ENCODE measurements at places on chromosomes 2 and 18.

- no peak for DNase-seq
Measured at GRCh38 chr18:63244607-63245006, 75.0 kb downstream of the BCL2 start.

DNA sequence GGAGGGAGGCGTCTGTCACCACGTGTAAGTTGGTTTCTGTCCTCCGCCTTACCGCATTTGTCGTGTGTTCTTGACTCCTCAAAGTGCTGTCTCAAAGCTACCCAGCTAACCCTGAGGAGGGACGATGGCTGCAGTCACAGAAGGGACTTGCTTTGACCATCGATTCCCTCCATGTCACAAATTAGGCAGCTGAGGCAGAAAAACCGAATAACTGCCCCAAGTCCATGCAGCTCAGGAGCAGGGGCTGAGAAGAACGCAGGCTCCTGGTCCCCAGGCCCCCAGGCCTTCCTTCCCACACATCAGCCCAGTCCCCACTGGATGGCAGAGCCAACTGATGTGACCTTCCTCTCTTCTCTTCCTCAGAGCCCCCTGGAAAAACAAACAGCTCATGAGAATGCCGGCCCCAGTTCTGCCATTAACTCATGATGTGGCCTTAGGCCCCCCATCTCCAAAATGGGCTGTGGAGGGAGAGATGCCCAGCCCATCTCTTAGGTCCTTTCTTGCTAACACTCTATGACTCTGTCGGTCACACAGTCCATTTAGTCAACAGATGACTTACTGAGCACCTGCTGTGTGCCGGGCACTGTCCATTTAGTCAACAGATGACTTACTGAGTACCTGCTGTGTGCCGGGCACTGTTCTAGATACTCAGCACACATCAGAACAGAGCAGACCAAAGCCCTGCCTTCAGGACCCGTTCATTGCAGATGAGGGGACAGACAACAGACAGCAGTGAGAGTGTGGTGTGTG is 19.6 kb downstream of the MTERF4 start:
- no peak for DNase-seq

DNA sequence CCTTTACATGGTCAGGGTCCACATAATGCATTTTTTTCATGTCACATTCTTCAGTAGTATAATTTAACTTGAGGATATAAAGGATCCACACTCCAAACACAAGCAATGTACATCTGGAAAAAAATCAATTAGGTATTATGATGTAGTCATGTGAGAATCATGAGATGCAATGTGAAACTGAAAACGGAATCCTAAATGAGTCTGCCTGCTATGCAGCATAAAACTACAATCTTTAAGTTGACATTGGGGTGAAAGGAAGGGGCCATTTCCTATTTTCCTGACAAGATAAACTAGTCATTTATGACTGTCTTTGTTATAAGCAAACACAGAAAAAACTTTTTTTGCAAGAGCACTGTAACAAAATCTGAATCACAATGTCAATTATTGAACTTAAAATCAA is 27.6 kb downstream of the ST3GAL5 start:
- DNase-seq, result no peak

DNA sequence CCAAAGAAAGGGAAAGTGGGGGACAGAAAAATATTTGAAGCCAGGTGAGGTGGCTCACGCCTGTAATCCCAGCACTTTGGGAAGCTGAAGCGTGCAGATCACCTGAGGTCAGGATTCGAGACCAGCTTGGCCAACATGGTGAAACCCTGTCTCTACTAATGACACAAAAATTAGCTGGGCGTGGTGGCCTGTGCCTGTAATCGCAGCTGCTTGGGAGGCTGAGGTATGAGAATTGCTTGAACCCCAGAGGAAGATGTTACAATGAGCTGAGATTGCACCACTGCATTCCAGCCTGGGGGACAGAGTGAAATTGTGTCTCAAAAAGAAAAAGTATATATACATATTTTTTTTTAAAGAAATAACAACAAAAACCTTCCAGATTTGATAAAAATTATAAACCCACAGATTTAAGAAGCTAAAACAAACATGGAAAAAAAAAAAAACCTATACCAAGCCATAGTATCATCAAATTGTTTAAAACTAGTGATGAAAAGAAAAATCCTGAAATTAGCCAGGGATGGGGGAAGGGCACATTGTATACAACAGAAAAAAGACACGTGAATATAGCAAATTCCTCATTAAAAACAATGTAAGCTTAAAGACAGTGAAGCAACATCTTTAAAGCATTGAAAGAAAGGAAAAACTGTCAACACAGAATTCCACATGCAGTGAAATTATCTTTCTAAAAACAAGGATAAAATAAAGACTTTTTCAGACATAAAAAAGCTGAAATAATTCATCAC is 40.4 kb upstream of the MYCN start:
- DNase-seq, result no peak

DNA sequence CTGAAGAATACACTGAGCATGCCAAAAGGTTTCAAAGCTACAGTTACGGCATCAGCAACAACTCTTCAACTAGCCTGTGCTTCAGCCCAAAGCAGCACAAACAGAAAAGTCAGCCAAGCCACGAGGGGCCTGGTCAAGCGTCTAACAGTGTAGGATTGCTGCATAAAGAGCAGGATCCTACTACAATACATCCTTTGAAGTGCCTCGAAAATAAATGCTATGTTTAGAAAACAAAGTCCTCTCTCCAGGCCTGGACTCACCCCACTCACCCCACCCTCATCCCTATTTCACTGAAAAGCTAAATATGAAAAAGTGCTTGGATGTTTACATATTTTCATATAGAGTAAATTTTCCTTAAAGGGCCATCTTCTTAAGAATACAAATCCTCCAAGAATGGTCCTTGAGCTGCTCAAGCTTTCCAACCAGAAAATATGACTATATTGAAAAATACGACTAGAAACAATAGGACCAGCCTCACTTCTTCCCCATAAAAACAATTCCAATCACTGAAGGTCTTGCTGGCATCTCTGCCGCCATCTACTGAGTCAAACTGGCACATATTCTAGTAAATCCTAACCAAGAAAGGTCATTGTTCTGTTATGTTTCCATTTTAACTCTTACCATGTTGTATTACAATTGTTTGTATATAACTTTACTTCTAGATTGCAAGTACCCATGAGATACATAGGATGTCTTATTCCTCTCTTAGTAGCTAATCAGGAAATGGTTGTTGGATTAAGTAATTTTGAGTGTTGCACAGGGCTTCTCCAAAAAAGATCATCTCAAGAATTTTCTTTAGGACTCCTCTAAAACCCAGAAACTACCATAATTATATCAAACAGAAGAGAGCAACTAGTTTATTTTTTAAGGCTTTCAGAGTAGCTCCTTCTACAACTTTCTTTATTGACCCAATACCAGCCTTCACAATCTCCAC is 63.6 kb downstream of the CLHC1 start:
- DNase-seq, result no peak

- DNase-seq, result no peak
Measured at GRCh38 chr18:56374007-56374655, 264.3 kb downstream of the TXNL1 start.

- DNase-seq, result no peak
Measured at GRCh38 chr2:170819680-170820664, 3.3 kb downstream of the GAD1 start.

- DNase-seq, result no peak
Measured at GRCh38 chr2:205640716-205641115, 41.6 kb upstream of the NRP2 start.

DNA sequence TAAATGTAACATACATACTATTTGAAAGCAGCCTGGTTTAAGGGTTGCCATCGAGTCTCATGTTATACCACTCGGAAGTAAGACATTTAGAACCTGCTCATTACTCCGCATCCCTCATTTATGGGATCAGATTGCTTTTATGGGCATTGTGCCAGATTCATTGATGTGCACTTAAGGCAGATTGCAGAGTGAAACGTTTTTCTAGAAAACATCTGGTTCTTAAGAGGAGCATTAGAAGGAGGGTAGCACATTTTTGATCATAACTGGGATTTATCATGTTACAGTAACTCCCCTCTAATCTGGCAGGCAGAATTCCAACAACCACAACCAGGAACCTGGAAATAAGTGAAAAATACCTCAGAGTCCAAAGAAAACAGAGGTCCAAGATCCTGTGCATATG is 74.2 kb upstream of the GALNT3 start:
- DNase-seq, result no peak

DNA sequence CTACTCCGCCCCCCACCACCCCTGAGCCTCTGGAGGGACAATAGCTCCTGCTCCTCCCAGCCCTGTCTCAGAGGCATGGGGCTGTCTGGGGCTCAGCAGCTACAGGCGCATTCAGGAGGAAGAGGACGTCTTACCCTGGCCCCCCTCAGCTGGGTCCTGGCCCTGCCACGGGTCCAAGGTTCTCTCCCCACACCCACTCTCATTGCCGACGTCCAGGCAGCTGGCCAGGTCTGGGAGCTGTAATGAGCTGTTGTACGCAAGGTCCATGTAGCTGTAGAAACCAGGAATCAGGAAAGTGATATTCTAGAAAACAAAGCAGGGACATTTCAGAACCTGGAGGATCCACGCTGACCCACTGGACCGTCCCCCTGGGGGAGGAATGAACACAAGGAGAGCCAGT is 13.5 kb downstream of the PASK start:
- DNase-seq, result no peak

DNA sequence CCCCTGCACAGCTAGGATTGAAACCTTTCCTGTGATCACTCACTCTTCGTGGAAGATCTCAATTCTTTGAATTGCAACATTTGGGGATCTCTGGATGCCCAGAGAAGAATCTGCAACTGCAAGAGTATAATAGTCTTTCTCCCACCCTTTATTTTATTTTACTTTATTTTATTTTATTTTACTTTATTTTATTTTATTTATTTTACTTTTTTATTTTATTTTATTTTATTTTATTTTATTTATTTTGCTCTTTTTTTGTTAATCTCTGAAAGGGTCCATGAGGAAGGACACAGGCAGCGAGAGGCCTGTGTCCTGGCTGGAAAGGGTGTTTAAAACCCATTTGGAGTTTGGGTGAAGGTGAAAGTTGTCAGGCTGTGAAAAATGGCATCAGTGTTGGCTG is 181.4 kb downstream of the TMEM182 start:
- DNase-seq, result no peak

GRCh38 chr2:205687641-205687956 is 5.3 kb downstream of the NRP2 start:
- no peak for DNase-seq

DNA sequence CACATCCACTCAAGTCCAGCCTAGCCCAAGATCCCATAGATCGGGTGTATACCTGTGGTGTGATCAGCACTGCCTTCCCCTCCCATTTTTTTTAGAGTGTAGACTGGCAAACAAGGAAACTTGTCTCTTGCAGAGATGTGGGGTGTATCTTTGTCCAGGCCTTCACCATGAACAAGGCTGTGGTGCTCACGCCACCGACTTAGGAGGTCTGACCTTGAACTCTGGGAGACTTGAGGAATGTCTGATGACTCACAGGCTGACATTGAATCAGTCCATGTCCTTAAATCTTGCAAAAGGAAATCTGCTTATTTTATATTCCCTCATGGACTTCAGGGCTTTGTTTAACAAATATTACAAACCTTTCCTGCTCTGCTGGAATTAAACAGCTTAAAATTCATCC is 4.5 kb upstream of the CTIF start:
- no peak for DNase-seq

- DNase-seq, result no peak
Measured at GRCh38 chr2:216408426-216409290, 3.6 kb upstream of the SMARCAL1 start.

DNA sequence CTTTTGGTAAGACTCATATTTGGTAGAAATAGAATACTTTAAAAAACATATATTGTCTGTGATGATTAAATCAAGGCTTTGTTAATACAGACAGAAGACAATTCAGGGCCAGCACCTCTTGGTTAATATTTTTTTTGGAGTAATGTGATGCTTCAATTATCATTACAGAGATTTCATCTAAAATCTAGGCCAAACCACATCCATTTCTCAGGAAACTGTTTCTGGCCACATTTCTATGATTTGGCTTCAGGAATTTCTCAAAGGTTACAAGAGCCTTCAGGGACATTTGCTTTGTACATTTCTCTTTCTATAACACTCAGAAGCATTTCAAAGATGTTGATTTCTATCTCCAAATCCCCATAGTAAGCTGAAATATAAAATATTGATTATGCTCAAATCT is 614.9 kb downstream of the LRP1B start:
- DNase-seq, result no peak

GRCh38 chr18:61824733-61825363 is 68.0 kb downstream of the RNF152 start:
- DNase-seq, result no peak

DNA sequence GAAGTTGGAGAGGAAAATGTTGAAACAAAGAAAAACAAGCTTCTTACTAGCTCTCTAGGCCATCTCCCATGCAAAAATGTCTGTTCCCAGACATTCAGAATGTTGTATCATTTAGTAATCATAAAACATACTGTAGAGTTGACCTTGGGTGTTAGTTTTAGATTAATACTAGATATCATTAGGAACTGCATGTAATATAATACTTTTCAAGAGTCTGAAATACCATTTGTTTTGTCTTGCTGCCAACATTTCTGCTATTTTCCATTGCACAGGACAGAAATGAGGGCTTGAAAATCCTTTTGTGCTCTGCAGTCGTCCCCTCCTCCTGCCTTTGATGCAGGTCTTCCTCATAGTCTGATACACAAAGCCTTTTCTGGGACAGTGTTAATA is 89.5 kb upstream of the RBMS1 start:
- no peak for DNase-seq

DNA sequence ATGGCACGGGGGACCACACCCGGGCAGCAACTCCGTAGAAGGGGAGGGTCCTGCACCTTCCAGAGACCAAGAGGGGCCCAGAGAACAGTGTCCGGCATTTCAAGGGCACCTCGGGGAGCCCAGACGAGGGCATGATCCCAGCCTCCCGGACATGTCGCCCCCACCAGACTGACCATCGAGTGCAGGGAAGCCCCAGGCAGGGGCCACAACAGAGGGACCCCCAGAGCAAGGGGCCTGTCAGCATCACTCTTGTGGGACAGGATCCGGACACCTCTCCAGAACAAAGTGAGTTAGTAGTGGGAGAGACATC is 50.4 kb upstream of the CTDP1 start:
- no peak for DNase-seq

- DNase-seq, result no peak
Measured at GRCh38 chr2:71706836-71707235, 253.5 kb downstream of the DYSF start.

GRCh38 chr2:40432921-40433483 is 18.9 kb downstream of the SLC8A1 start:
- DNase-seq, result no peak

GRCh38 chr18:50396005-50396660 is 21.3 kb downstream of the SKA1 start:
- DNase-seq, result no peak

GRCh38 chr2:71547616-71548285 is 94.4 kb downstream of the DYSF start:
- DNase-seq, result no peak

DNA sequence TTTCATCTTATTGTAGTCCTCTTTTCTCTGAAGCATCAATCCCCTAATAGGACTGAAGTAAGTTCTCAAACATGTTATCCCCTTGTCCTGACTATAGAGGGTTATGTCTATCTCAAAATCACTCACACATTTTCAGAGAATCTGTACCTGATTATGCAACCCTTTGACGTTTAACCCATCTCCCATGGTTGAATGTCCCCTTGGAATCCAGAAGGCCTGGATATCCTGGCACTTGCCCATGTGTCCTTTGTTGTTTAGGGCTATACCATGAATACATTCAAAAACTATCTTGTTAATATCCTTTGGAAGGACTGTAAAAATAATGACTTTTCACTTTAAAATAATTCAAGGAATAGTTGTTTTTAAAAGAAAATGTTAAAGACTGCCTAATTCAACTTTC is 66.3 kb upstream of the PSMD14 start:
- DNase-seq, result no peak
